ENCODE measurements at places on chromosomes 7 and 10.
A peak's percentile ranks its signal among the peaks of the same experiment; 100 is the strongest.

DNA sequence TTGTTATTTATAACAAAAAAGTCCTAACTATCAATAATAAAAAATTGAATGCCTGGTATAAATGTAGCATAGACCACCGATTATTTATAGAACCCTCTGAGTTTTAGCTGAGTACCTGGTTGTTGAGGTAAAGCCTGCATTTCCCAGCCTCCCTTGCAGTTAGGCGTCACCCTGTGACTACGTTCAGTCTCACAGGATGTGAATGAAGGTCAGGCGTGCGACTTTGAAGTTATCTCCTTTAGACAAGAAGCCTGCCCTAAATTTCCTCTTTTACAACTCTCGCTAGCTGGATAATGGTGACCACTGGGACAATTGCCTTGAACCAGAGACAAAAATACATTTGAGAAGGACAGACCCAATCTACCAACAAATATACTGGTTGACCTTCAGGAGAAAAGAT, 67.5 kb upstream of the TES start:
- no peak for DNase-seq

GRCh38 chr7:40135317-40135610, 459 bp downstream of the SUGCT start:
- DNase-seq: no peak

GRCh38 chr7:33841705-33842129, 63.6 kb upstream of the BMPER start:
- DNase-seq: peak; percentile 66

- no peak for DNase-seq
Observed at GRCh38 chr7:83613232-83613631, 35.7 kb downstream of the SEMA3E start.

- DNase-seq: no peak
Observed at GRCh38 chr7:67466109-67466508, 469.5 kb downstream of the TYW1 start.

DNA sequence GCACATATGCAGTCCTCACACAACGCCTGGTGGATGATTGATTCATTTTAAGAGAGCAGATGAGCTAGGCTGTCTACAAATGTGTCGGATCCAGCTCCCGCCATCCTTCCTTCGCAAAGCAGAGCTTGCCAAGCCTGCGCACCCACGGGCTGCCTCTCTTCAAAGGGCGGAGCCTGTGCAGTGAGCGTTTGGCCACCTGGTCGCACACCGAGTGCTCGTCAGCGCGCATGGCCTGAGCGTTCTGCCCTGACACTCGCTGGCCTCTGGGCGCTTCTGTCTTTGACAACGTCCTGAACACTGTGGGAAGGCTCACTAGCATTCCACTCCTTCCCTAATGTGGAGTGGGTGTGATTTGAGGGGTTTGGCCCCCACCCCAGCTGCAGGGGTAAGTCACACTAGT, 47.1 kb upstream of the TMEM72 start:
- no peak for DNase-seq

- DNase-seq: no peak
Observed at GRCh38 chr7:39164887-39165286, 187.2 kb downstream of the POU6F2 start.

- no peak for DNase-seq
Observed at GRCh38 chr10:14397066-14397465, 66.3 kb upstream of the FRMD4A start.

DNA sequence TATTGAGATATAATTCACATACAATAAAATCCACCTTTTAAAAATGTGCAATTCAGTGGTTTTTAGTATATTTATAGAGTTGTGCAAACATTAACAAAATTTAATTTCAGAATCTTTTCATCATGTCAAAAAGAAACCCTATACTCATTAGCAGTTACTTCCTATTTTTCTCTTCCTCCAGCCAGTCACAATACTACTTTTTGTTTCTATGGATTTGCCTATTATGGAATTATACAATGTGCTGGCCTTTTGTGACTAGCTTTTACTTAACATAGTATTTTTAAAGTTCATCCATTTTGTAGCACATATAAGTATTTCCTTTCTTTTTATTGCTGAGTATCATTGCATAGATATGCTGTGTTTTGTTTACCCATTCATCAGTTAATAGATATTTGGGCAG, 199.9 kb upstream of the IMMP2L start:
- DNase-seq: no peak

- no peak for DNase-seq
Observed at GRCh38 chr7:133369130-133369529, 116.3 kb downstream of the EXOC4 start.

GRCh38 chr10:132173185-132173584, 13.6 kb upstream of the DPYSL4 start:
- DNase-seq: no peak

DNA sequence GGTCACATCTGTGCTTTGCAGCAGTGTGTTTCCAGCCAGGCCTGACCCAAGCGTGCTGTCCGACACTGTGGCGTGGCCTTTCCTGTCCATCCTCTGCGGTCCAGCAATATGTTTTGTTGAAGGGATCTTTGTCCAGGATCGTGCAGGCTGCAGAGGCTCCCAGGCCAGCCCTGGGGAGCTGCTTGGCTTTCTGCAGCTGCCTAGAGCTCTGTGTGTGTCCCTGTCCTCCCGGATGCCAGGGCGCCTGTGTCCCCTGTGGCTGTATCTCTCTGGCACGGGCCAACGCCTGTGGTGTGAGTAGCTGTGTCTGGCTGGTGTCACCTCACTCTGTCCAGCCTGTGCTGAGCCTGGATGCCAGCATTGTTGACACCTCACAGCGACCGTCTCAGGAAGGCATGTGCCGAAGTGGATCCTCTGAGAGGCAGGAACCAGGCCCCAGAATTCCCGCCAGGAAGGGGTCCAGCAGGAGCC, 94.5 kb downstream of the INPP5A start:
- no peak for DNase-seq

- DNase-seq: no peak
Observed at GRCh38 chr7:129855234-129855673, 97.5 kb downstream of the UBE2H start.
